Tibial nerve (tissue), 4 donors: ENCODE measurements at places on chromosomes 3 and 15. TPM values are rescaled to one million over a fixed set of nuclear protein-coding genes. Genes with fewer than 3 reads are reported as not detected.

GRCh38 chr3:36542186-36542585 is 161.9 kb downstream of the STAC start:
- H3K27me3 ChIP-seq, result no peaks in the 10 kb centered on the region
- no peak overlapping the region for H3K4me3 ChIP-seq
- no peaks in the 10 kb centered on the region for H3K4me1 ChIP-seq
- DNase-seq, result no peak

DNA sequence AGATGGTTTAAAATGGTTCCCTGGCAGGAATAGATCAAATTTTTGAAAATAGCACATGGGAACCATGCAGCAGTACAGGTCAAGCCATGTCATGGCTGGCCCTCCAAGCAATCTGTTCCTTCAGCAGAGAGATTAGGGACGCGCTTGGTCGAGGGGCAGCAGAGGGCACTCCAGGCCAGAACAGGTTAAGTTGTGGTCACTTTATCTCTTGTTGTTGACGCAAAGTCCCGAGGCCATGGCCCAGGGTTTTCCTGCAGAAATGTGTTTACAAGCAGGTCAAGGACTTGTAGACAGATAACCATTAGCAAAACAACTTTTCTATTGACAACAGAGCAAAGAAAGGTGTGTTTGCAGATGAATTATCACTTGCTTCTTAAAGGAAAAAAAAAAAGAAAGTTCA is 570.0 kb upstream of the NR2F2 start:
- H3K4me1 ChIP-seq, result no peaks in the 10 kb centered on the region
- H3K27ac ChIP-seq, result peak overlapping the region; percentile 74
- no peaks in the 10 kb centered on the region for H3K36me3 ChIP-seq
- DNase-seq, result no peak

DNA sequence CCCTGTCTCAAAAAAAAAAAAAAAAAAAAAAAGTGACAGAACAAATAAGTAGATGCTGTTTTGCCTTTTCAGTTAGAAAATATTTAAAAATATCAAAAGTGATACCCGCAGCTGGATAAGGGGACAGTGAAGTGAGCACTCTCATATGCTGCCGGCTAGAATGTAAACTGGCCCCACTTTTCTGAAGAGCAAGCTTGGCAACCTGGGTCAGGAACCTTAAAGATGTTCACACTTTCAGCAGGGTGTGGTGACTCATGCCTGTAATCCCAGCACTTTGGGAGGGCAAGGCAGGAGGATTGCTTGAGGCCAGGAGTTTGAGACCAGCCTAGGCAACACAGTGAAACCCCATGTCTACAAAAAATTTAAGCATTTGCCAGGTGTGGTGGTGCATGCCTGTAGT is 17.4 kb downstream of the FSD2 start:
- H3K4me3 ChIP-seq, result no peak overlapping the region
- no peak overlapping the region for H3K27ac ChIP-seq
- no peaks in the 10 kb centered on the region for H3K27me3 ChIP-seq
- no peaks in the 10 kb centered on the region for H3K4me1 ChIP-seq

DNA sequence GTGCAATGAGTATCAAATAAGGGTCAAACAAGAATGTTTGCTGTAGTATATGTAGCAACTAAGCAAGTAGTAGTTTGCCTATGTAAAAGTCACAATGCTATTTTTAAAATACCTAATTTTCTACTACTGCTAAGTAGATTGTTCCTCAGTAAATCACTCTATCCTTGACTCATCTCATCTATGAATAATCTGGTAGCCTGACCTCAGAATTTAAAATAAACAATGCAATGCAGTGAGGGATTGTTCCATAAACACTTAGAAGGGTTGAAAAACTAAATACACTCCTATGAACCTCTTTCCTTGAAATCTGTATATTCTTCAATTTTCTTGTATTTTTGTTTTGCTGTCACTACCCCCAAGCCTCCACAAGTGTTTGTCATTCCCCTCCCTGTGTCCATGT is 253.3 kb downstream of the TBC1D5 start:
- no peak overlapping the region for H3K4me3 ChIP-seq
- no peaks in the 10 kb centered on the region for H3K36me3 ChIP-seq
- DNase-seq, result no peak
- no peaks in the 10 kb centered on the region for H3K4me1 ChIP-seq

- no peak overlapping the region for H3K27ac ChIP-seq
- DNase-seq, result no peak
- H3K4me1 ChIP-seq, result no peaks in the 10 kb centered on the region
- H3K27me3 ChIP-seq, result no peaks in the 10 kb centered on the region
Observed at GRCh38 chr15:42558739-42559138, 10.1 kb downstream of the HAUS2 start.

DNA sequence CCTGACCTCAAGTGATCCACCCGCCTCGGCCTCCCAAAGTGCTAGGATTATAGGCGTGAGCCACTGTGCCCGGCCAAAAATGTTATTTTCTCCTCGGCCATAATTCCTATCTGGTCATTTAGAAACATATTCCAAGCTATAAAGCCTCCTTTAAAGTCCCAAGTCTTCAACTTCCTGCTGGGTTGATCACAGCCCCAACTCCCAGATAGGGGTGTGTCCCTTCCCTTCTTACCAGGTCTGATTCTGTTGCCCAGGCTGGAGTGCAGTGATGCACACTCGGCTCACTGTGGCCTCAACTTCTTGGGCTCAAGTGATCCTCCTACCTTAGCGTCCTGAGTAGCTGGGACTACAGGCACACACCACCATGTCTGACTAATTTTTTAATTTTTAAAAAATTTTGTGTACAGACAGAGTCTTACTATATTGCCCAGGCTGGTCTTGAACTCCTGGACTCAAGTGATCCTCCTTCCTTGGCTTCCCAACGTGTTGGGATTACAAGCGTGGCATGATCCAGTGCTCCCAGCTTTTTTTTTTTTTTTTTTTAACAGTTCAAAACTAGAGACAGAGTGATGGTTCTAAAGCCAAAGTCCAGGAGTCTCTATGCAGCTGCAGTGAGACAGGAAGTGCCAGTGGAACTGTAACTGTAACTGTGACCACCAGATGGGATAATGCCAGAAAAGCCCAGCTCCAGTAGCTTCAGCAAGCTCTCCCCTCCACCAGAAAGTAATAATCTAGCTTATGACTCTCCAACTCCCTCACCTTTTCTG is 8.2 kb upstream of the PRKAR2A start:
- H3K36me3 ChIP-seq, result peaks cover 9% of the 10 kb centered on the region
- no peaks in the 10 kb centered on the region for H3K27me3 ChIP-seq
- H3K4me1 ChIP-seq, result no peaks in the 10 kb centered on the region
- DNase-seq, result no peak

GRCh38 chr15:89352476-89352875 is 17.9 kb upstream of the POLG start:
- no peaks in the 10 kb centered on the region for H3K36me3 ChIP-seq
- H3K4me1 ChIP-seq, result no peaks in the 10 kb centered on the region
- no peak overlapping the region for H3K4me3 ChIP-seq
- H3K27ac ChIP-seq, result no peak overlapping the region
- H3K27me3 ChIP-seq, result no peaks in the 10 kb centered on the region

- no peak overlapping the region for H3K4me3 ChIP-seq
- no peak overlapping the region for H3K27ac ChIP-seq
- DNase-seq, result no peak
- H3K36me3 ChIP-seq, result no peaks in the 10 kb centered on the region
- H3K27me3 ChIP-seq, result no peaks in the 10 kb centered on the region
Observed at GRCh38 chr3:32614956-32615355, 44.3 kb upstream of the DYNC1LI1 start.

Gene PPP1R14D
- total RNA-seq, result not detected
